ENCODE measurements at places on chromosomes 3 and 15.

- peak; percentile 61 for DNase-seq
These were observed at the start of gene CLDN1 for GRCh38 chr3:190321789-190322603. TSS of gene CLDN1 (minus strand) at chr3:190322446. CDS start at chr3:190322206, 240 bp downstream.

GRCh38 chr15:86167841-86168240 is 88.2 kb downstream of the AGBL1 start:
- DNase-seq, result no peak

GRCh38 chr15:58755350-58755749 is 5.8 kb upstream of the ADAM10 start:
- no peak for DNase-seq

DNA sequence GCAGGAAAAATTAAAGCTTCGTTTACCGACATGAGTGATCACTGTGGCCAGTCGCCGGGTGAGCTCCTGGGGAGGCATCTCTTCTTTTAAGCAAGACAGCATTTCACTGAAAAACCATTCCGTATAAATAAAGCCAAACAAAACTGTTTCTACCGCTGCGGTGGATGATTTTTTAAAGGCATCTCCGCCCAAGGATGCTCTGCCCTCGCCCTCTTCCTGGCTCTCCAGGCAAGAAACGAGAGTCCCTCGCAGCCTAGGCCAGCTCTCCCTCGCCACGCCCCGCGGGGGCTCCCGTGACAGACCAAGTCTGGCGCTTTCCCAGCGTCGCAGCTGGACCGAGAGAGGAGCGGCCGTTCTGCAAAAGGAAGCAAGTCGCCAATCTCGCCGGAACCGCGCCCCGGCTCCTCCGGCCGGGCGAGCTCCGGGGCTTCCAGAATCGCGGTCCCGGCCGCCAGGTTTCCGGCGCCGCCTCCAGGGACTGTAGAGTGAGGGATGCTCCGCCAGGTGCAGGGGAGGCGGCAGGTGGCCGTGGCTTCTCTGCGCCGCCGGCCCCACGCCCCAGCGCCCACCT is 458 bp downstream of the MCF2L2 start:
- peak; percentile 20 for DNase-seq

DNA sequence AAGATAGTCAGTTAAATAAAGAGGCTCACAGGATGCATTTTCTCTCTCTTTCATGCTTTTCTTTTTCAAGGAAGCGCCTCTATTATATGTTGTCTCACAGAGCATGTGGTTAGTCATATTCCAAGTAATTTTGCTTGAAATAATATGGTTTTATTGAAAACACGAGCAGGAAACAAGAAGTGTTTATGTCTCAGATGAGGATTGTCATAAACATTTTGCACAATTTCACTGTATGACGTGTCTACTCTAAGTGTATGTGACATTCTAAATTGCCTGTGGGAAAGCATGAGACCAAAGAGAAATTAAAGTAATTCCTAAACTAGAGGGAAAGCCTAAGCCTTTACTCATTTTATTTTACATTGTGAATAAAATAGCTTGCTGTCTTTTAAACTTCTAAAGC is 818.6 kb downstream of the EPHA3 start:
- no peak for DNase-seq

DNA sequence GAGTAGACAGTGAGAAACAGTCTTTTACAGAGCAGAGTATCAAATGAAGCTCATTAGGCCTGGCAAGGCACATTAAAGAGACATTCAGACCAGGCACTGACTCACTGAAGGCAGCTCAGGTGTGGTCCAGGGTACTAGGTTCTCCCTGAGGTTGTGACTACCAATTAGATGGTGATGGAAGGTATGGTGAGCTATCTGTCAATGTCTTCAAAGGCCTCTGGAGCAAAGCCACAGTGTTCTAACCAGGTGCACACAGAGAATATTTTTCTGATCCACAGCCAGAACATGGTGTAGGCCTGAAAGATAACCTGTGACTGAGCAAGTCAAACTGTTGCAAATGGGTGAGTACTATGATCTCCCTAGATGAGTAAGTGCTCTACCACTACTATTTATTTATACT is 51.5 kb downstream of the EOMES start:
- no peak for DNase-seq

DNA sequence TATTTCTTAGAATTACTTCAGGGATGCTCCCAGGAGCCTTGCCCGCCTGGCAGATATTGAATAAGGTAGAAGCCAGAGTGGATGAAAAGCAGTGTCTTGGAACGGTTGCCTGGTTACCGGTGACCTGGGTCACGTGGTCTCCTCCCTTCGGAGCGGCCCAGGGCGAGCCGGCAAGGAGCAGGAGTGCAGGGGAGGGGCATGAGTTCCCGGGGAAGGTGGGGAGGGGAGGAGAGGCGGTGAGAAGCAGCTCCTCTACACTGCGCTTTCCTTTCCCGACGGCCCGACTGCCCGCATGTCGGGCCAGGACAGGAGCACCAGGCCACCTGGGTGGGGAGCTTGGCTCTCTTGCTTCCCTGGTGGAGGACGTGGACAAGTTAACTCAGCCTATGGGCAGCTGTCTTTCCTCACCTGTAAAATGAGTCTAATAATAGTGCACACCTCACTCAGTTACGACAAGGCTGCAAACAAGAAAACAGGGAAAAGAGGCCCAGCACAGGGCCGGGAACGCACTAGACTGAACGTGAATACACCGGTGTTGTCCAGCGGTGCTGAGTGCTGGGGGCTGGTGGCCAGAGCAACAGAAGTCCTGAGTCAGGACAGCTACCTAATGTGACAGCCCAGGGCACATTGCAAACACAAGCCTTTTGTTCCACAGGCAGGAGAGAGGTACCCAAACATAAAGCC is 198.3 kb downstream of the ADAMTS9 start:
- no peak for DNase-seq

- no peak for DNase-seq
These were observed 200.2 kb downstream of the RPLP1 start for GRCh38 chr15:69652751-69653305.

DNA sequence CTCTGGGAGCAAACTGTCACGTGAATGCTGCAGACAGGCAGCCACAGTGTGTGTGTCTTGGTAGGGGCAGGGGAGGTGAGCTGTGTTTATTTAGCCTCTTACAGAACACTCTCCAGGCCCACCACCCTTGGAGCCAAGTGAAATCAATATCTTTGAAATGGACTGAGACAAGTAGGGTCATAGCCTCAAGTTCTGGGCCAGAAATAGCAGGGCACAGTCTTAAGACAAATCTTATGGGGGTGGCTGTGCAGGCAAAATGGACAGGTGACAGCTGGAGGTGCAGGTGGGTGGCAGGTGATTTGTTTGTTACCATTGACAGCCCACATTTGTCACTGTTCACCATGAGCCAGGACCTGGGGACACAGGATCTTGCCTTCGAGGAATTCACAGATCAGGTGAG is 93.6 kb upstream of the NMNAT3 start:
- DNase-seq, result no peak

DNA sequence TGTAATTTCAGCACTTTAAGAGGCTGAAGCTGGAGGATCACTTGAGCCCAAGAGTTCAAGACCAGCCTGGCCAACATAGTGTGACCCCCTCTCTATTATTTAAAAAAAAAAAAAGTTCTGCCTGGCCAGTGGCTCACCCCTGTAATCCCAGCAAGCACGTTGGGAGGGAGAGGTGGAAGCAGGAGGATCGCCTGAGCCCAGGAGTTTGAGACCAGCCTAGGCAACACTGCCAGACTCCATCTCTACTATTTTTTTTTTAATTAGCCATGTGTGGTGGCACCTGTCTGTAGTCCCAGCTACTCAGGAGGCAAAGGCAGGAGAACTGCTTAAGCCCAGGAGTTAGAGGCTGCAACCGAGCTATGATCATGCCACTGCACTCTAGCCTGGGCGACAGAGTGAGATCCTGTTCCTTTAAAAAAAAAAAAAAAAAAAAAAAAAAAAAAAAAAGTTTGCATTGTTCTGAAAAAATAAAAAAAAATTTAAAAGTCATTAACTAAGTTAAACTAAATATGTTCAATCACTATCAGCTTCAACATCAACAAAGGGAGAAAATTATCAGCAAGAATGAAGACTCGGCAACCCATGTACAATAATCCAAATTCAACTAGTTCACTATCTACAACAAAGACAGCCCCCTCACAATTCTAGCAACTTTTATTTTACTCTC is 1.9 kb downstream of the RAF1 start:
- no peak for DNase-seq

DNA sequence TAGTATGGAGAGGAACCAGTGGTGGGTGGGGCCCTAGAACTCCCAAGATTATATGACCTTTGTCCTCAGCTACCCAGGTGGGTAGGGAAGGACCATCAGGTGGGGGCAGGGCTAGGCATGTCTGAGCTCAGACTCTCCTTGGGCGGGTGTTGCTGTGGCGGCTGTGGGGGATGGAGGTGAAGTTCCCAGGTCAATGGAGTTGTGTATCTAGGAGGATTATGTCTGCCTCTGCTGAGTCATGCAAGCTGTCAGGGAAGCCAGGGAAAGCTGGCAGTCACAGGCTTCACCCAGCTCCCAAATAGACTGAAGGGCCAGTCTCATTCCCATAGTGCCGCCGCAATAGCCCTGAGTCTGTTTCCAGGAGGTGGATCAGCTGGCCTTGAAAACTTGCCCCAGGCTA is 139.7 kb upstream of the CFAP20DC start:
- no peak for DNase-seq

DNA sequence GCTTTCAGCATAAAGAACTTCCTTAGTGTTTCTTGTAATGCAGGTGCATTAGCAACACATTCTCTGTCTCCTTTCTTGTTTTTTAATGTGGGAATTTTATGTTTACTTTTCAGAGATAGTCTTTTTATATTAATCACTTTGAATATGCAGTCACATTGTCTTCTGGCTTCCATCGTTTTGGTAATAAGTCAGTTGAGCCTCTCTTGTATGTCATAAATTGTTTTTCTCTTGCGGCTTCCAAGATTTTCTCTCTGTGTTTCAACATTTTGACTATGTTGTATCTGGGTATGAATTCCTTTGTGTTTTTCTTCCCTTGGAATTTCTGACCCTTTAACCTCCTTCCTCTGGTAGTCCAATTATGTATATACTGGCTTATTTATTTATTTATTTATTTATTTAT is 25.3 kb downstream of the GABRG3 start:
- DNase-seq, result no peak

GRCh38 chr3:132245552-132246142 is 71.6 kb upstream of the ACP3 start:
- no peak for DNase-seq

DNA sequence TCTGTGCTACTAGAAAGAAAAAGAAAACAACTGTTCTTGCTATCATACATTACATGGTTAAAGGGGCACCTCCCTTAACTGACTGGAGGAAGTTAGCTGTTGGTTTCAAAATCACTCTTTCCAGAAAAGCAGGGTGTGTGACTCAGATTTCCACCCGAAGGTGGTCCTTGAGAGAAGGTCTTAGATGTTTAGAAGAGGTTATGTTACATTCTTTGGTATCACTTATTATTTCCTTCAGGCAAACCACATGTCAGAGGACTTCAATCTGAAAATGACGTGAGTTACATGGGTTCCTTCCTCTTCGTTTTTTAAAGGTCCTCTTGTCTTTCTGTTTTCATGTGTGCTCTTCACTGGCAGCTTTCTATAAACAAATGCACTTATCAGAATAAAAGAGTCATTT is 307.9 kb upstream of the CBLB start:
- DNase-seq, result no peak

- no peak for DNase-seq
These were observed 225.0 kb upstream of the P2RY1 start for GRCh38 chr3:152609891-152610290.

- DNase-seq, result no peak
These were observed 10.6 kb downstream of the DENND6A start for GRCh38 chr3:57682284-57682683.

DNA sequence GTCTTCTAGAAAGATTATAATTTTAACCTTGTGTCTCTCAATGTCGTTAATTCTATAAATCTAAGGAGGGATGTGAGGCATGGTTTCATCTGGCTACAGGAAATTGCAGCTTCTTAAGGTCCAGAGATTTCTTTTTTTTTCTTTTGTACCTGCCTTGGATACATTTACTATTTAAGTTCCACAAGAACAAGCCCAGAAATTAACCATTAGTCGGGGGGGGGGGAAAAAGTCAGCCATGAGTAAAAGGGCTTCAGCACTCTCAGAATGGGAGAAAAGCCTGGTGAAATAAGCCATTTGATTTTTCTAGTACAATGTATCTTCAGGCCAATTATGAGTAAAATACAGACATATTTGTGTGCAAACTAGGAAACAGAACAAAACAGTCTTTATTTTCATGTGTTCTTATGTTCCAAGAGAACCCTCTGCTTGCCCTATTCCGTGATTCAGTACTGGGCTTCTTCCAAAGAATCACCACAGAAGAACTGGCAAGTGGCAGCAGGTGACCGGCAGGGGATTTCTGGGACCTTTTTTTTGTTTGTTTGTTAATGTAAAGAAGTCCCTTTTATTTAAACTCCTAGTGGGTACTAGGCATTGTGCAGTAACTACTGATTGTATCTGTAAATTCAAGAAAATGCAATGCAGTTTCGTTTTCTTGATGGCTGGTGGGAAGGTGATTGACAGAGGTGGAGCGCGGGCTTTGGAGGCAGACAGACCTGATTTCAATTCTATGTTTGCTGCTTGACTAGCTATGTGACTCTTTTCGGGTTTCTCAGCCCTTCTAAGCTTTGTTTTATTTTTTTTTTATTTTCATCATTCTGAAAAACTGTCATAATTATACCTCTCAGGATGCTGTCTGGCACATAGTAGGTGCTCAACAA is 82.5 kb downstream of the PEX5L start:
- DNase-seq, result no peak

DNA sequence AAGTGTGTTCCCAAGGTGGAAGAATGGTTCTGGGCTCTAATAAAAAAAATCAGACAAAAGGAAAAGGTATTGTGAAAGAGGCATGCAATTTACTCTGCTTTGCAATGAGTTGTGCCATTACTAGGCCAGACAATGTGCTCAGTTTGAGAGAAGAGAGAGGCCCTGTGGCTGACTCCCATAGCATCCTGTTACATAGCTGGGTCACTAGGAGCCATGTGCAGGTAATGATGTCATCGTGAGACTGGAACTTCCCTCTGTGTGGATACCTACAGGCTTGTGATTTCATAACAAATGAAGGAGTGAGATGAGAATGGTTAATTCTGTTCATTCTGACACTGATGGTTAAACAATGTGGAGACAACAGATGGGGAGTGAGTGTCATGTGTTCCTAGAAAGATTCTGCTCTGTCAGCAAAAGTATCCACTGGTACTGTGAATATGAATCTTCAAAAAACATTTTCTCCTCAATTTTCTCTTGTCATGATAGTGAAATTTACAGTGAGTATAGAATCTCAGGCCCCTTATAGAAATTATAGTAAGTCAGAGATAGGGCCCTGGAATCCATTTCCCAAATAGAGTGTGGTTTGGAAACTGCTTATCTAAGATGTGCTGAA is 648.7 kb upstream of the DPPA4 start:
- DNase-seq, result no peak
